ENCODE measurements at places on chromosomes 5 and 9.

DNA sequence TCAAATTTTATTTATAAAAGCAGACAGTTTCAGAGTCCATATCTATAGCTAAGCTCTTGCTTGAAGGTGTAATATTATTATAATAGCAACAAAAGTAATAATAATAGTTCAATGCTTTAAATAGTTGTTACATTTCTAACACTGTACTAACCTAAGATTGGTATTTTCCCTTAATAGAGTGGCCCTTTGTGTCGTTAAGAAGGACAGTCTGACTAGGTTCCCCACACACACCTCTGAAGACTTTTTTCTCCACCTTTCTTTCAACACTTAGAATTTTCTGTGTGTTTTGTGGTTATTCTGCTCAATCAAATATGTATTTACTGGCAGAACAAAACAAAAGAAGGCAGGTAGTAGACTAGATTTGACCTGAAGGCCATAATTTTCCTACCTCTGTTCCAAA, 223.2 kb upstream of the ACO1 start:
- no peak for DNase-seq

DNA sequence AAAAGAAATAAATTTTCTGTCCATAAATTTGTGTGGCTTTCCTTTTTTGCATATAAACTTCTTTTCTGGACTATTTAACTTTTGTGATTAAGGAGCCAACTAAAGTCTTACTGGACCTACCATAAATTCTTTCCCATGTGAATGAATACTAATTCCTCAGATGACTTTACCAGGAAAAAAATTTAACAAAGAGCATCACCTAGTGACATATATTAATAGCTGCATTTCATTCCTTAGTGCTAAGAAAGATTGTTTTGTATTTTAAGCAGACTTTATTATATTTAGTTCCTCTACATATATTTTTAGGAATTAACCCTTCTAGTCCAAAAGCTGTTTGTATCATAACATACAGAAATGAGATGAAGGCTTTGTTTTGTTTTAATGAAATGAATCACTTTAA, 64.4 kb downstream of the C9orf85 start:
- peak; percentile 23 for DNase-seq

GRCh38 chr9:15873573-15874177, 320.8 kb downstream of the CCDC171 start:
- DNase-seq: peak; percentile 89

DNA sequence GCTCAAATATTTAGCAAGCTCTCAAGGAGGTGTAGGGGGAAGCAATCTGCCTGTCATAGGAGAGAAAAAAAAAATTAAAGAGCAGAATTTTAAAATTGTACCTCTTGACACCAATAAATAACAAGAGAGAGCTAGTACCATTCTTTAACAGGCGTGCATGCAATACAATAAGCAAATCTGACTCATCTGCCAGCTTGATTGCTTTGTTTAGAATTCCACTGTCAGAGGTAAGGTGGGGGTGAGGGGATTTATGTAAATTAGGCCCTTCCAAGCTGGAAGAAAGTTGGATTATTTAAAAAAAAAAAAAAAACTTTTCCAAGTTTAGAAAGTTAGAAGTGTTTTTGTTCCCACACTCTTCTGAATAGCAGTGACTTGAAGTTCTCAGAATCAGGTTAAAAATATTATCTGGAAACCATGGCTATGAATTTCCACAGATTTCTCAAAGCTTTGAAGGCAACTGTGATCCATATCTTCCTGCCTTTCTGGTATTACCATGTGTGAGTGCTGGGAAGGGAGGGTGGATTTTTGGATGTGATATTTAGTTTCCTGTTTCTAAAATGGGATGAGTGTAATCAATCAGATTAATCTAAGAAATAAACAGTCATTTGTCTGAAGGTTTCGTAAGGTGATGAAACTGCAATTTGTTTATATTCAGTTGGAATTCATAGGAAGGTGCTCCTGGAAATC, 477.5 kb downstream of the TLE4 start:
- no peak for DNase-seq

- no peak for DNase-seq
Observed at GRCh38 chr9:135227641-135228251, 140.3 kb downstream of the OLFM1 start.

DNA sequence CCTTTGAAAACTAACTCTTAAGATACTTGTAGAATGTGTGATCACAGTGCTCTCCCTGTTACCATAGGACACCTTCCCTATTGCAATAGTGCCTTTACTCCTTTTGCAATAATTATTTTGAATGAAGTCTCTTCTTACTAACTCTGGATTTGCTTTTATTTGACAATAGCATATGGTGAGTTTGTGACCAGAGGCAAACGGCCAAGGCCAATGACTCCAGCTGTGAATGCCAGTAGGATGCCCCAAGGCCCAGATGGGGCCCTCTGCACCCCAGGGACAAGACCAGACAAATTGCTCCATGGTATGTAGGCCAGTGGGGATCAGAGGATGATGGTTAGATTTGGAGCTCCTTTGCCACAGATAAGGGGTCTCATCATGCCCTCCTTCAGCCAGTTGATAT, 116.9 kb downstream of the NPR3 start:
- DNase-seq: no peak

DNA sequence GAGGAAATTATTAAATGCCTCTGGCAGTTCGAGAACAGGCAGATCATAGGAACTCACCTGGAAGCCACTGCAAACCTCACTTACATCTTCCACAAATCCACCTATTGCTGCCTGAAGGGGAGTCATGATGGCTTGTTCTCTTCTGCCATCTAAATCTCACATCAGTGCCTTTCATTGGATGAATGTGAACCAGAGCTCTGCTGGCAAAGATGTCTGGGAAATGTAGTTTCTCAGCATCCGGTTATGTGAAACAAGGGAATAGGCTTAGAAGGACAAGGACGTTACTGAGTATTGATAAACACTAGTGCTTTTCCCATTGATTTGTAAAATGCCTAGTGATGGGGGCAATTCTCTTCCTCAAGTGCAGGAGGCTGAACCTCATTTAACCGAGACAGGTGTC, 483.3 kb downstream of the ARHGEF28 start:
- no peak for DNase-seq

DNA sequence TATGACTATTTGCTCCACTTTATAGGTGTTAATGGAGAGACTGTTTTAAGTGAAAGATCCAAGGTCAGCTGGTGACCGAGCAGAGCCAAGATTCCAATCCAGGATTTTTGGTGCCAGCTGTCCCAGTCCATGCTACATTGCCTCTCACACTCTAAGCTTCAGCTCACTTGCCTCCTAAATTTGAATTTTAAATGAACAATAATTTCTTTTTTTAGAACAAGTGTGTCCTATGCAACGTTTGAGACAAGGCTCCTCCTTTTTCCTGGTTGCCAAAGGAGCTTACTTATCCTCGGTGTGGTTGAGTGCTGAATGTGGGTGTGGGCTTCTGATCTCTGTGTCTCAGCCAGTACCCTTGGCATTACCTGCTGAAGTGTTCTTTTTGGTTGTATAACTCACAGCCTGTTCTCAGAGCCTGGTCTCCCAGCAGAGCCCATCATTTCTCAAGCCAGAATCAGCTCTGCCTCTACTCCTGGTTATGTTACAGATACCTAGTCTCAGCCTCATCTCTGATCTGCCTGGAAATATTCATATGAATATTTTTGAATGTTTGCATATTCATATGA, 4.0 kb upstream of the PRRC1 start:
- DNase-seq: no peak

- DNase-seq: no peak
Observed at GRCh38 chr9:114580609-114581193, 6.9 kb upstream of the ATP6V1G1 start.

DNA sequence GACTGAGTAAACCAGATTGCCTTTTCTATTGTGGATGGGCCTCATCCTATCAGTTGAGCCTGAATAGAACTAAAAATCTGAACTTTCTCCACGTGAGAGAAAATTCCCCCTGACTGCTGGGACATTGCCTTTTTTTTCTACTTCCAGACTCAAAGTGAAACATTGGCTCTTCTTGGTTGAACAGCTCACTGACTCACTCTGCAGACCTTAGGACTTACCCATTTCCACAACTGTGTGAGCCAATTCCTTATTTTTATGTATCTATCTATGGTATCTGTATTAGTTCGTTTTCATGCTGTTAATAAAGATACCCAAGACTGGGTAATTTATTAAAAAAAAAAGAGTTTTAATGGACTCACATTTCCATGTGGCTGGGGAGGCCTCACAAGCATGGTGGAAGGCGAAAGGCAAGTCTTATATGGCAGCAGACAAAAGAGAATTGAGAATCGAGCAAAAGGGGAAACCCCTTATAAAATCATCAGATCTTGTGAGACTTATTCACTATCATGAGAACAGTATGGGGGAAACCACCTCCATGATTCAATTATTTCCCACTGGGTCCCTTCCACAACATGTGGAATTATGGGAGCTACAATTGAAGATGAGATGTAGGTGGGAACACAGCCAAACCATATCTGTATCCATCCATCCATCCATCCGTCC, 306.7 kb upstream of the SLC24A2 start:
- no peak for DNase-seq

- no peak for DNase-seq
Observed at GRCh38 chr5:8462565-8462964, 593.6 kb downstream of the MTRR start.

DNA sequence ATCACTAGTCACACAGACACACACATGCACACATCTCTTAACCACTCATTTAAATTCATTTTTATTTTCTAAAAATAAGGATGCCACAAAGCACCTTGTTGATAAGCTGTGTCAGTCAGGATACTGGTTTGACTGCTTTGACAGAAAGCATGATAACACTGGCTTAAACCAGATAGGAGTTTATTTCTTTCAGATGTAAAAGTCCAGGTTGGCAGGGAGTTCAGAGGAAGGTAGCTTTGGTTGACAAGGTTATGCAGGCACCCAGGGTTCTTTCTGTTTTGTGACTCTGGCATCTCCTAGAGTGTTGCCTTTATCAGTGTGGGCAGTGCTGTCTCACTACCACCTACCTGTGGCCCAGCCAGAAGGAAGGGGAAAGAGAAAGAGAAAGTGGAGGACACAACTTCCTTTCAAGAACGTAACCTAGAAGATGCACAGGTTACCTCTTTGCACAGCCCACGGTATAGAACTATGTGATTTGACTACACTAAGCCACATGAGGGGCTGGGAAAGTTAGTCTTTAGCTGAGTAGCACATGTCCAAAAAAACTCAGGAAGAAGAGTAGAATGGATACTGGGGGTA, 334.7 kb downstream of the OSTF1 start:
- DNase-seq: no peak

DNA sequence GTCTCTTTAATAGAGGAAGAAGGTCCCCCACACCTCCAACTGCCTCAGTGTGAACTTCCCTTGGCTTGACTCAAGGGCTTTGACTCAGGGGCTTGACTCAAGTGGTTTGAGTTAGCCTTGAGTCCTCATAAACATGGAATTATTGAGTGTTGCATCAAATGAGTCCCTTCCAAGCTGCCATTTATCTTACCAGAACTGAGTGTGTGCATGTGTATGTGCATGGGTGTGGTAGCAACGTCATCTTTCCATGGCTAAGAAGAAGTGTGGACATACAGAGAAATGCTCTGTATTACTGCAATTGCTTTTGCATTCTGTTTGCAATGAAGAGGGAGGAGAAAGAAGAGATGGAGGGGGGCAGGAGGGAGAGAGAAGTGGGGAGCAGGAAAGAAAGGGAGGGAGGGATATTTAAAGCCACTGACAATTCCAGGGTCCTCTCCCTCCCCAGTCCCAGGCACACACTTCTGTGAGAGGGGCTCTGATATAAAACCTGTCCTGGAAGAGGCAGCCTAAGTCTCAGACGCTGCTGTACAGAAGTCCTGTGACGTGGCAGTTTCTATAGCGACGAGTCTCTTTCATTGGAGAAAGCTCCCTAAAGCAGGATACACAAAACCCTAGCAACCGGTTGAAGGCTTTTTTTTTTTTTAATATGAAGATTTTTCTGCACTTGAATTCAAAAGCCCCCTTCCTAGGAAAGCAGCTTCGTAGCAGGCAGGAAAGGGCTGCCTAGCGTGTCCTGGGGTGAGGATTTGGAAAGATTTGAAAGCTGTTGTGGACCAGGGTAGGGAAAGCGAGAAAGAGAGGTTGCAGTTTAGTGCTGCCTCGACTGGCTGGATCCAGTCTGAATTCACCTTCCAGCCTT, 93.3 kb upstream of the MAP1B start:
- peak; percentile 19 for DNase-seq

- DNase-seq: no peak
Observed at GRCh38 chr9:135850737-135851136, 56.6 kb downstream of the CAMSAP1 start.

DNA sequence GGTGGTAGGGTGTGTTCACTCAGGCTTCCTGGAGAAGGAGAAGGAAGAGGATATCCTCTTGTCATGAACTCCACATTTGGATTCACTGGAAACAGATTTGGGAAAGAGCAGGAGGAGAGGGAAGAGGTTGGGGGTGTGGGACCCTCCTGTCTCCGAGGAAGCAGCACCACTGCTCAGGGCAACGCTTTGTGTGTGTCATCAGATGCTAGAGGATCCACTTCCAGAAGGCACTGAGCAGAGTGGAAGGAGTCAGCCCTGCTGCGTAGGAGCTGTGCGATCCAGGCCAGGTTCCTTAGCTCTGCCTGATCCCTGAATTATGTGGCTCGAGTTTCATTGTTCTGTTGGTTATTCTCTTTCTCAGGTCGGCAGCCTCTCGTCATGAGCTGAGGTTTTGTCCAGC, 37.3 kb upstream of the TJP2 start:
- DNase-seq: no peak

- no peak for DNase-seq
Observed at GRCh38 chr9:3262826-3263529, 262.8 kb downstream of the RFX3 start.

- DNase-seq: no peak
Observed at GRCh38 chr5:157213527-157214243, 33.0 kb downstream of the ITK start.

- DNase-seq: peak; percentile 13
Observed at GRCh38 chr9:112443200-112443599, 43.4 kb upstream of the KIAA1958 start.

DNA sequence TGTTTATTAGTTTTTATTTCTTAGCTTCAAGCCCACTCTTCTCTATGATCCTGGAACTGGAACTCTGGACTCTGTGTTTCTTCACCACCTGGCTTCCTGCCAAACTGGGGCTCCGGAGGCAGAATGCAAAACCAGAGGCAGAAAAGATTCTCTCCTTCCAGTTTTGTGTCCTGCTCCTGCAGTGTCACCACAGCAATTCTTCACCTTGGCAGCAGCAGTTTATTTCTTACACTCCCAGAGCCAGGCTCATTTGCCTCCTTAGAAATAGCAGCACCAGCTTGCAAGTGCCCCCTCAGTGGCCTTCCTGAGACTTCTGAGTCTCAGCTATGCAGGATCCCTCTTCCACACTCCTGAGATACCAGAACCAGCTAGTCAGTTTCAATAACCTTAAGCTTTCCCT, 26.7 kb upstream of the CAMK4 start:
- DNase-seq: peak; percentile 52

- DNase-seq: peak; percentile 36
Observed at GRCh38 chr5:137075163-137075970, 423.8 kb downstream of the SPOCK1 start.

DNA sequence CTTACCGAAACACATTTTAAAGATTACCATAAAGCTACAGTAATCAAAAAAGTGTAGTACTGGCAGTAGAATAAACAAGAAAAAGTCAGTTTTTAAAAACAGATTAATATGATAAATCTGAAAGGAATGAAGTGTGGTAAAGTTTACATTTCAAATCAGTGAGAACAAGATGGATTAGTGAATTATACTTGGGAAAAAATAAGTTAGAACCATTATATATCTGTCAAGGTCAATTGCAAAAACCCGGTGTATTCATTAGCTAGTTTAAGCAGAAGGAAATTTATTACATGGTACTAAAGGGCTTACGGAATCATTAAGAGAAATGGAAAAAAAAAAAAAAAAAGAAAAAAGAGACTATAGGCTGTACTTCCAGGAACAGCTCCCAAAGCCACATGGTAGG, 164.3 kb downstream of the MUSK start:
- DNase-seq: peak; percentile 2
